Caco-2 (cell line): ENCODE measurements at places on chromosomes 16 and 17. TPM values are rescaled to one million over a fixed set of nuclear protein-coding genes. Genes with fewer than 3 reads are reported as not detected.

The YPEL2 gene
- total RNA-seq: 2.9 and 4.5 TPM in 2 replicates

The CACNG3 gene
- not detected in 2 replicates for total RNA-seq

The PYCARD gene
- total RNA-seq: 0.49 and 0.84 TPM in 2 replicates

DNA sequence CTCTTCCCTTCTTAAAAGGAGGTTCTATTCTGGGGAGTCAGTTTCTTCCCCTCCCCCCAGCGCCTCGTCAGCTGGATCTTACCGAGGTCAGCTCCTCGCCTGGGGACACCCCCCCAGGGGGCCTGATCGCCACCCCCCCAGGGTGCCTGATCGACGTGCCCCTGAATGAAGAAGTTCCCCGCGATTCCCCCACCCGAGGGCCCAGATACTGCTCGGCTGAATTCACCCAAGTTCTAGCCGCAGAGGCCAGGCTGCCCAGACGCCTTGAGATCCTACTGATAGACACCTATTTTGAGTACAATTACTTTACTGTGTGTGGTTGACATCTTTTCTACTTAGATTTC is 1.4 kb downstream of the RAB11FIP3 start:
- no peaks in the 10 kb centered on the region; the same call in 1 of the 2 replicates for H3K27me3 ChIP-seq
- H3K4me1 ChIP-seq: no peaks in the 10 kb centered on the region; the same call in 1 of the 2 replicates
- no peak overlapping the region for H3K27ac ChIP-seq
- no peak for DNase-seq
- no peaks in the 10 kb centered on the region for H3K36me3 ChIP-seq

DNA sequence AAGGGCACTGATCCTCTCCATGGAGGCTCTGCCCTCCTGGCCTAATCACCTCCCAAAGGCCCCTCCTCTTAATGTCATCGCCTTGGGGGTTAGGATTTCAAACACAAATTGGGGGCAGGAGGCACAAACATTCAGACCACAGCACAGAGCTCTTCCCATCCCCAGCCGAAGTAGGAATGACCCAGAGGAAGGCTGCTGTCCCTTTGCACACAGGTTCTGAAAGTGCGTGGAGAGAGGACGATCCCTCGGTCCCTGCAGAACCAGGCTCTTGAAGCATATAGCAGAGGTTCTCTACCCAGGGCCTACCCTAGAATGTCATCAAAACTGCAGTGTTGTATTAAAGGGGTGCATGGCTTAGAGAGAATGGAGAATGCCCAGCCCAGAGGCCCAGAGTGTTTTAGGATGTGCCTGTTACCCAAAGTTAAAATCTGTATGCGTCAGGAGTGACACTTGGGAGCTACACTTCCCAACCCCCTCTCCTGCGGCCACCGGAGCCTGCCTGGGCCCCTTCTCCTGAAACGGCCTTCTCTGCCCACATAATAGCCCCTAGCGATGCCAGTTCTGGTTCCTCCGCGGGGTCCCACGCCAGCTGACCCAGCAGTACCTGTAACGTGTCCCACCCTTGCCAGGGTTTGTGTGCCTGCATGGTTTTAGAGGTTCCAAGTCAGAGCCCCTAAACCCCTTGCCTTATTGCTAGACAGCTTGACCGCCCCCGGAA is 159.5 kb upstream of the CACNG5 start:
- H3K27ac ChIP-seq: no peak overlapping the region
- H3K27me3 ChIP-seq: no peaks in the 10 kb centered on the region
- DNase-seq: no peak

DNA sequence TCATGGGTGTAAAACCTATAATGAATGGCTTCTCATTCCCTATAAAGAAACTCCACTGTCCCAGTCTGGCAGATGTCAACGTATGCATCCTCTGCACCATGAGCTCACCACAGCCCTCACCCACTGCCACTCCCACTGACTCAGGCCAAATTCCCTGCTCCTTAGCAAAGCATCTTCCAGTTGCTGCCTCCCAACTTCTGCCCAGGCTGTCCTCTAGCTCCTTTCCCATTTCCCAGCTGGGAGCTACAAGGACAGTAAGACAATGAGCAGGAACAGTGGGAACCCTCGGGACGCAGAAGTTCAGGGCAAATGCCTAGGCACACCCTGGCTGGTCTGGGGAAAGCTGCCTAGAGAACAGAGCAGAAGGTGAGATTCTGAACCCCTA is 9.1 kb upstream of the THAP11 start:
- no peaks in the 10 kb centered on the region; the same call in 1 of the 2 replicates for H3K4me1 ChIP-seq
- H3K4me3 ChIP-seq: peak overlapping the region; percentile 83
- peaks cover 11% of the 10 kb centered on the region for H3K36me3 ChIP-seq
- peak overlapping the region; percentile 92 for H3K27ac ChIP-seq
